ENCODE measurements at places on chromosomes 4 and X. TPM values are rescaled to one million over a fixed set of nuclear protein-coding genes. Genes with fewer than 3 reads are reported as not detected.
A peak's percentile ranks its signal among the peaks of the same experiment; 100 is the strongest.

- no peak for DNase-seq
Measured at GRCh38 chr4:71683309-71683708, 100.6 kb downstream of the GC start.

DNA sequence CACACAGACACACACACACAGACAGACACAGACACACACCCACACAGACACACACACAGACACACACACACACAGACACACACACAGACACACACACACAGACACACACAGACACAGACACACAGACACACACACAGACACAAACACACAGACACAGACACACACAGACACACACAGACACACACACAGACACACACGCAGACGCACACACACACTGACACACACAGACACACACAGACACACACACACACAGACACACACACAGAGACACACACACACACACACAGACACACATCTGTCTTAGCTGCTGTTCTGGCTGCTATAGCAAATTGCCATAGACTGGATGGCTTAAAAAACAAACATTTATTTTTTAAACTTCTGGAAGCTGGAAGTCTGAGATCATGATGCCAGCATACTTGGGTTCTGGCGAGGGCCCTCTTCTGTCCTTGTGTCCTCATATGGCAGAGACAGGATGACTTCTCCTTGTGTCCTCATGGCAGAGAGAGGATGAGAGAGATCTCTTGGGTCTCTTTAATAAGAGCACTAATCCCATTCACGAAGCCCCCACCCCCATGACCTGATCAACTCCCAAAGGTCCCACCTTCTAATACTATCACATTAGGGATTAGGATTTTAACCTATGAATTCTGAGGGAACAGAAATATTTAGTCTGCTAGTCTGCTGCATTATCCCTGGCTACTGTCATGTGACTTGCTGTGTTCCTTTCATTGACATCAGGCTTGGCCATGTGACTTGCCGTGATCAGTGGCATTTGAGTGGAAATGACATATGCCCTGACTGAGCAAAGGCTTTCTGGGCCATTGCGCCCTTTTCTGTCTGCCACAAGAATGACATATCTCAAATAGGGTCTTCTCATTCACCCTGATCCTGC, 32.7 kb upstream of the RASGEF1B start:
- DNase-seq = no peak

GRCh38 chr4:76689145-76689817, 208.7 kb downstream of the SOWAHB start:
- peak; percentile 91 for DNase-seq

CCDC110 gene
- 2.0 TPM for total RNA-seq

DNA sequence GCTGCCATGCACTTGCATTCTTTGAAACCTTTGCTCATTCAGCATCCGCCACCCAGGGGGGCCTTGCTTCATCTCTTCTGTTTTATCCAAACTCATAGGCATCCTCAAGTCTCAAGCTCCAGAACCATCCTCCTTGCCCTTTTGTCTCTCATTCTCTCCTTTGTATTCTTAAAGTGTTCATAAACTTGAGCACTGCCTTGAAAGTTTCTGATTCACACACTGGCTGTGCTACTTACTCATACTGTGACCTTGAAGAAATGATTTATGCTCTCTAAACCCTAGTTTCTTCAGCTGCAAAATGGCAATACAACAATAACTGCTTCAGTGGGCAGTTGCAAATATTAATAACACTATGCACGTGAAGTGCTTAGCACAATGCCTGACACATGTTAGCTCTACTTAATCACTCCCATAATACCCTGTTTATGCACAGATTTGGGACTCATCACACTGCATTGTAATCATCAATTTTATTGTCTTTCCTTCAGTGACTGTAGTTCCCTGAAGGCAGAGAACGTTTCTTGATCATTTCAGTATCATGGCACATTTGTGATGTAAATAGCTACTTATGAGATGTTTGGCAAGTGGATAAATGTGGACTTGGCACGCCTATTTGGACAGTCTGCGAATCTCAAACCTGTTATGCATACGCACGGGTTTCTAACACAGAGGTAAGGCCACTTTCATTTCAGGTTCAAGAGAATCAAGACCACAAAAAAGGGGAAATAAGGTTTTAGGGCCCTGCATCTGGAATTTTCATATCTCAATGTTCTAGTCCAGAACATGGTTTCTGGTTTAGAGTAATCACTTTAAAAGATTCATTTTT, 291.0 kb downstream of the LDB2 start:
- DNase-seq = no peak

- peak; percentile 50 for DNase-seq
Measured at GRCh38 chrX:70979136-70979762, 48.4 kb upstream of the SLC7A3 start.

PRSS12 gene
- 1.9 TPM for total RNA-seq

MEPE gene
- total RNA-seq = not detected

DNA sequence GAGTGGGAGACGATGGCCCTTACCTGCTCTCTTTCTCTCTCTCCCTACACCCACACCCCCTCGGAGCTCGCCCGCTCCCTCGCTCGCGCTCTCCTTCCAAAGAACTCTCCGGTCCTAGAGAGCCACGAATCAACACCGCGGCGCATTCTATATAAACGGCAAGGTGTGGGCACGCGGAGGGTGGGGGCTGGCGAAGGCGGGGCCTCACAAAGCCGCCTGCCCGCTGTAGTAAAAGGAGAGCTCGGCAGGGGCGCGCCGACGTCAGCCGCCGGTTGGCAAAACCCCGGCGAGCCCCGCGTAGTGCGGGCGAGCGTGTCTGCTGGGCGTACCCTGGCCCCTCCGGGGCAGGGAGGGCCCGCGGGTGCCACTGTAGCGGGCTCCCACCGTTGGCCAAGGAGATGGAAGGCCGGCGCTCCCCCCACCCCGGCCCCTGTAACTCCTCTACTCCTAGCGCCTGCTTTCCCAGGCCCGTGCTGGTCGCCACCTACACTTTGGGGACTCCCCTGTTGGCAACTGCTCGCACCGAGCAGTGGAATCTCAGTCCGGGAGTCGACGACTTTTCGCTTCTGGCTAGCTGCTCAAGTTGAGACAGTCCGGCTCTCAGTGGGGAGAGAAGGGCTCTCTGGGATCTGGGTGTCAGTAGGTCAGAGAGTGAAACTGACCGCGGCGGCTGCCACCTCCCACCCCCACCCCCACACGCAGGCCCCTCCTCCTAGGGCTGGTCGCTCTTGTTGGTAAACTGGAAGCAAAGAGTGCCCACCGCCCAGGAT, 325.5 kb upstream of the F9 start:
- peak; percentile 67 for DNase-seq

- DNase-seq = no peak
Measured at GRCh38 chr4:87101543-87102199, 118.7 kb downstream of the KLHL8 start.

DNA sequence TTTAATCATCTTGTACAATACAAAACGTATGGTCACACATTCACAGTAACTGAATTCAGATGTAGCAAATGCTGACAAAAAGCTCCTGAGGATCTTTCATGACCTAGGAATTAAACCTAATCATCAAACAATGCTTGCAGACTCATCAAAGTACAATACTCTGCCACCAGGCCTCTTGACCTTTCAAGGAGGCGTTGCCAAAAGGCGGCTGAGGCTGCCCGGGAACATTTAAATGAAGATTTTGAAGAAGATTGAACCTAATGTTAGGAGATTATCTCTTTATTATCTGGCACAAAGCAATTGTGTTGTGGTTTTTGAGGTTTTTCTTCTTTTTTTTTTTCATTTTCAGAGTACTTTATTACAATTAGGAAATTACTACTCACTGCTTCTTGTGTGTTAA, 340.5 kb downstream of the GALNTL6 start:
- peak; percentile 84 for DNase-seq

DNA sequence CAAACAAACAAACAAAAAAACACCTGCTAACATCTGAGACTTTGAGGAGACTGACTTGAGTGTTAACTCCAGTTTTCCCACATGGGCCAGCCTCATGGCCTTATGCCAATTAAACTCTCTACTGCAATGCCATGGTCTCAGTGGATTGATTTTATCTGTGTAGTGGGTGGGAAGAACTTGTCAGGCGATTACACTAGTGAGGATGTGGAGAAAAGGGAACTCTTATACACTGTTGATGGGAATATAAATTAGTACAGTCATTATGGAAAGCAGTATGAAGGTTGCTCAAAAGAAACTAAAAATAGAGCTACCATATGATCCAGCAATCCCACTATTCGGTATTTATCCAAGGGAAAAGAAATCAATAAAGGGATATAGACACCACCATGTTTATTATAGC, 12.8 kb upstream of the XIAP start:
- DNase-seq = no peak

DNA sequence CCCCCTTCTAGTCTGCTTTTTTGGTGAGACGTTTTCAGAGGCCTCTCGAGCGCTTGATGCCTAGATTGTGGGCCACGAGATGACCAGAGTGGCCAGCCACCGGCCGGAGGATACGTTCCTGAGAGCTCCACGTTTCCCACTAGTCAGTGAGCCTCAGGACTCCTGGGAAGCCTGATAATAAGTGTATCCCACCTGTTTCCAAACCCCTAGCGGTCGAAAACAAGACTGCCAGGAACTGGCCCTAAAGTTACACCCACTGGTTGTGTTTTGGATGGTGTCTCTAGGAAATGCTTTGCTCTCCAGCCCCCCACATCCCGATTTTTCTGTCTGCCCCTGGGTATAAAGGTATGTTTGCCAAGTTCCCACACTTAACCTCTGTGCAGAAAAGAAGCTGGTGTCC, 4.6 kb upstream of the RS1 start:
- peak; percentile 47 for DNase-seq

APLN gene
- 0.46 TPM for total RNA-seq

PDHA2 gene
- total RNA-seq = not detected

WDR1 gene
- total RNA-seq = 83.1 TPM

EDA gene
- total RNA-seq = 6.8 TPM

DNA sequence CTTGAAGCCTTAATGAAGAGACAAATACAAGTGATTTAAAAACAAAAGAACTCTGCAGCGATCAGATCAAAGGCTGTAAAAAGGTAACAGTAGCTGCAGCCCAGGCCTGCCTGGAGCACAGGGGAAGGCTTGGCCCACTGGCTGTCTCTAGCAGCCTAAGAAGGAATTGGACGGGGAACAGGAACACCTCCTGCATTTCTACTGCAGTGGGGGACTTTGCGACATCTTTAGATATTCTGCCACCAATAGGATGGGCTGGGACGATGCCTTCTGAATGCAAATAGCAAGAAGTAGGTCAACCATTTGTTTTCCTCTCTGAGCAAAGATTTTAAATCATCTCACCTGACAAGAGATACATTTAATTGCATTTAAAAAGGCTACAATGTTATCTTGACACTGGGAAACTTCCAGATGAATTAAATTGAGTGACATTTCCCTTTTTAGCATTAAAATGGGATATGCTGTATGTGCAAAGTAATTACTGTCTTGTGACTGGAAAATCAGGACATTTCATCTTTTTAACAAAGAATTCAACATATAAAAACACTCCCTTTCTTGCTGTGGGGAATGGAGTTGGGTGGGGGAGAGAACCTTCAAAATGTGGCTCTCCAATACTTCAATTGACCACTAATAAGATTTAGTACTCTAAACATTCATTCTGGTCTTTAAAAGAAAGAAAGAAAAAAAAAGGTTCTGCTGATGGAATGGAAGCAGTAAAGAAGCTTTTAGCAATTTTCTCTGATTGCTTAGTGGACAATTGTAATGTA, 70.0 kb downstream of the NYX start:
- peak; percentile 16 for DNase-seq

GRCh38 chrX:47578692-47579091, 3.5 kb upstream of the TIMP1 start:
- DNase-seq = no peak

NAP1L3 gene
- 88.5 TPM for total RNA-seq

DNA sequence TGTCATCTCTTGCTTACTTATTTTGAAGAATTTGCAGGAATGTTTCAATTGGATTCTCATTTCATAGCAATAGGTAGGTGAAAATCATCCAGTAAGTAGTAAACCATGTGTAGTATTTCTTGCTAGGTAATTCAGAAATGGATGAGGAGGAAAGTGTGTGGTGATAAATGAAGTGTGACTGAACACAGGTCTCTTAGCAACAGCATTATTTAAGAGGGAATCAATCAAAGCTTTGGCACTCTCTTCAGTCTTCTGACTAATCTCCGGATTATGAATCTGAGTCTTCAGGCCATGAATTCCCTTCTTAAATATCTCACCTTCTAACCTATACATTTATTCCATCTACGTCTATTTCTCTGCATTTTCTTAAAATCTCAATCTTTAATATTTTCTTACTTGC, 55.8 kb upstream of the ARHGAP24 start:
- DNase-seq = no peak

DNA sequence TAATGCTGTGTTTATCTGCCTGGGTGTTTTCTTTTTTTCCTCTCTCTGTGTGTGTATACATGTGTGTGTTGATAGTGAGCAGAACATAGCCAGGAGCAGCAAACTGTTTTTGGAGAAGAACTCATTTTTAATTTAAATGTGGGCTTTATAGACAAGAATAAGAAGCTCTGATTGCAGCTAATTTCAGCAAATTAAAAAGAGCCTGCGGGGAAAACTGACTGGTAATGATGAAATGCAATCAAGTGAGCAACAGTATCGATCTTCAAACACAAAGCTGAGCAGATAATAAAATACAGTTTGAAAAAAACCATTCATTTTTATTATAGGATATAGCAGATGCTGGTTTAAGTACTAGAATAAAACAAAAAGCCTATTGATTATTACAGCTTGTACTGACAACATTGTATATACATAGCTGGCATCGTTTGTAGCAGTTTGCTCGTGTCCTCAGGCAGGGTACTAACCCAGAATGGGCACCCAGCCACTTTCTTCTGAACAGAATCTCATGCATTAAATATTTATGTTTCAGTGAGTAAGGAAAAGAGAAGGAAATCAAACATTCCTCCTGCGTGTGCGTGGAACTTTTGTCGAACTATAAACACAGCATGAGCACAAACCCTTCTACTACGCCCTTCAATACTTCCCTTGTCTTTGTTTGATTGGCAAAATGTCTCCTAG, 73.5 kb upstream of the ZFP42 start:
- no peak for DNase-seq

PFKFB1 gene
- 0.74 TPM for total RNA-seq

DNA sequence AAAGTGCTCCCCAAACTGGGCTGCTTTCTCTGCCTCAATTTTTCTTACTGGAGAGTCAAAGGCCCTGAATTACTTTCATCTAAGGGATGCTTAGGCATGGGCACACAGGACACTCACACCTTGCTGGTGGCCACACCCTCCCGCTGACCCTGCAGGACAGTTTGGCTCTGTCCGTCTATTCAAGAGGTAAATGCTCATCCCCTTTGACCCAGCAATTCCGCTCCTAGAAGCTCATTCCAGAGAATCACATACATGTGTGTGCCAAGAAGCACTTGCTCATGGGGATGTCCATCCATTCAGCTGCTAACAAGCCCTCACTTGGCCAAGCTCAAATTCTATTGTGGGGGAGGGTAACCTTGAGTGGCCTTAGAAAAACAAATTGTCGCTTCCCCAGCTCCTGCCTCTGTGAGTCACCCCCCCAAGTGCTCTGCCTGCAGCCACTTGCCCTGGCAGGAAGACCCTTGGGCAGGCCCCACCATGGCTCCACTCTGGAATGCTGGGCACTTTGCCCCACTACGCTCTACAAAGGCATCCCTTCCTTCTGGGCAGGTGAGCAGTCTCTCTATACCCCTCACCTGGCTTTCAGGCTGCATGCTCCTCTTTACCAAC, 54.5 kb downstream of the HTRA3 start:
- no peak for DNase-seq

- DNase-seq = no peak
Measured at GRCh38 chr4:137559801-137560200, 27.5 kb upstream of the PCDH18 start.
